Kasumi-1 (cell line): ENCODE measurements at places on chromosomes 16 and 17.
A peak's percentile ranks its signal among the peaks of the same experiment; 100 is the strongest.

DNA sequence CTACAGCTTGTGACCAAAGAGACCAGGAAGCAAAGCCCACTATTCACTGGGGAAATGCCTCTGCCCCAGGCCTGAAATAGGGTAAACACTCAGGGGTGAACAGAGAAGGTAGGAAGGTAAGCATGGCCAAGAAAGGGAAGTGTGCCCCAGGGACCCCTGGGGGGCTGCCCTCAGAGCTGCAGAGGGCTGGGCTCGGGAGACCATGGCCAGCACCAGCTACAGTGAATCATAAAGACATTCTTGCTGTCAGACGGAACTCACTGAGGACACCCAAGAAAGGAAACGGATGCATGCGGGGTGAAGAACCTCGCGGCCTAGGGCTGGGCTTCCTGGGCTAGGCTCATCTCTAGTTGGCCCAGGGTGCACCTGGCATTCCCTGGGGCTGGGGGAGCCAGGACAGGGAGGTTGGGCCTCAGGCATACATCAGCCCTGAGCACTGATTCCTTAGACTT lies 9.6 kb downstream of the HIC1 start:
- no peak for DNase-seq

DNA sequence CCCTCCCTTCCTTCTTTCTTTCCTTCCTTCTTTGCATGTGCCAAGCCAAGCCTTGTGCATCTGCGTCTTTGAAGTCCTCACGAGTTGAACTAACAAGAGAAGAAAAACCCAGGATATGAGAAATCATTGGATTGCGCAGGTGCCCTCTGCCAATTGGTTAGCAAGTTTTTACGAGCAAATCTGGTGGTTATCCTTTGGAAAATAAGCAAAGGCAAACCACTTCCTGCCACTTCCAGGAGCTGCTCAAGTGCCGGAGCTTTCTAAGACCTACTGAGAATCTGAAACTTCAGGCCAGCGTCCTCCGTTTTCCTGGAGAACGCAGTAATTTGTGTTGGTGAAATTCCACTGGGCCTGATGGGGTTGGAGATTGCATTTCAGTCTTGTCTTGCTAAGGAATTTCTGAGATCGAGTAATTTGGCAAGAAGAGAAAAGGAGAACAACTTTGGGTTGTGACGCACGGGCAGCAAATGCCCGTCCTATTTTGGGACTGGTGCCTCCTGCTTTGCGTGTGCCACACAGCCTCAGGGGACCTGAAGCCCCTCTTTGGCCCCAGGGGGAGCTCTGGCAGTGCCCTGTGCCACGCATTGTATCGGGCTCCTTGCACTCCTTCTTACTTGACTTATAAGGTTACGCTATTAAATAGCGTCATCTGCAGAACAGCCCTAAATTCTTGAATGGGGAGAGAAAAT lies 56.4 kb downstream of the CMIP start:
- DNase-seq, result peak; percentile 50

DNA sequence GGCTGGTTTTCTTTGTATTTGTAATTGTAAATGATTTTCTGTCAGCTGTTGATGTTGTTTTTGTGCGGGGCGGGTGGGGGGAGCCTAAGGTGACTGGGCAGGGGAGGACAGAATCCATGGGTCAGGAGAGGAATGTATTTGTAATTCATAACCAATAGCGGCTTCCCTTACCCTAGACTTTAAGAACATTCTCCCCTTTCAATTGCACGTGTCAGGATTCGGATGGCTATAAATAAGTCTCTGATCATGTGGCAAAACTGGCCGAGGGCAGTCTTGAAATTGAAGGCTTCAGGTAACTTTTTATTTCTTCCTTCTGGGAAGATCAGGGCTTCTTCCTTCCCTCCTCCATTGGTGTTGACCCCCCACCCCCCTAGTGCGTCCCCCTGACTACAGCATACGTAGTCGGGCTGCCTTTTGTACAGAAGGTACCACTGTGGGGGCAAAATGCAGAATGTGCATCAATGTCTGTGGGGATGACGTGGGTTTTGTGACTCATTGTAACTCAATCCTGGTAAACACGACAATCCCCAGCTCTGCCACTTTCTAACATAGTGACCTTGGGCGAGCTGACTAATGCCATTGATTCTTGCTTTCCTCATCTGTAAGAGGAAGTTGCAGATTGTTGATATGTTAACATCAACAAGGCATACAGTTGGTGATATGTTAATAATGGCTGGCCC lies 16.2 kb downstream of the MARCHF10 start:
- DNase-seq, result no peak

DNA sequence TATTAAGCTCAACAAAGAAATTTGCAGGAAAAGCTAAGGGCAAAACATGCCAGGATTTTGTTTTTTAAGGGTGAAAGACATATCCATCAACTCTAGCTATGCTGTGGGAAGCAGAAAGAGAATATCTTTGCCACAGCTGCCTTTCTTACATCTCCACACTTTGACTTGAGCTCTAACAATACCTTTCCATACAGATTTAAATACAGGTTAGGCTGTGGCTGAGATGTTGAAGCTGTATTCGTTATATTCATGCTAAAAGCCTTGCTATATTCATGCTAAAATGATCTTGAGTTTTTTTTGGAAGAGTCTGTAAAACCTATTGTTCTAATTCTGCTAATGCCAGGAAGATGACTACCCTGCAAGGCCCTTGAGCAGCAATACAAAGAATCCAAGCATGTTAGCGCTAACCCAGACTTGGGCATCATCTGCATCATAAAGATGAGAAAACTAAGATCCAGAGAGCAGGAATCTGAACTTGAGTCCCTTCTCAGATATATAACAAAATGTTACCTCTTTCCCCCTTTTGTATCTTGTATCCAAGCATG lies 204.8 kb upstream of the C17orf78 start:
- no peak for DNase-seq

DNA sequence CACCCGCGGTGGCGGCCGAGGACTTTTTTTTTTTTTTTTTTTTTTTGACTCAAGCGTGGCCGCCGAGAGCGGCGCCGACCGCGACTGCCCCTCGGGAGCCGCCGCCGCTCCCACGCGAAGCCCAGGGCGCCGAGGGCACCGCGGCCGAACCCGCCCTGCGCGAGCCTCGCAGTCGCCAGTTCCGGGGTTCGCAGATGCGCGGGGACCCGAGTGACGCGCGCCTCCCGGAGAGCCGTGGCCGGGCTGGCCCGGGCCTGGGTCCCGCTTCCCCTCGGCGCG lies 1.1 kb downstream of the METRNL start:
- DNase-seq, result no peak

DNA sequence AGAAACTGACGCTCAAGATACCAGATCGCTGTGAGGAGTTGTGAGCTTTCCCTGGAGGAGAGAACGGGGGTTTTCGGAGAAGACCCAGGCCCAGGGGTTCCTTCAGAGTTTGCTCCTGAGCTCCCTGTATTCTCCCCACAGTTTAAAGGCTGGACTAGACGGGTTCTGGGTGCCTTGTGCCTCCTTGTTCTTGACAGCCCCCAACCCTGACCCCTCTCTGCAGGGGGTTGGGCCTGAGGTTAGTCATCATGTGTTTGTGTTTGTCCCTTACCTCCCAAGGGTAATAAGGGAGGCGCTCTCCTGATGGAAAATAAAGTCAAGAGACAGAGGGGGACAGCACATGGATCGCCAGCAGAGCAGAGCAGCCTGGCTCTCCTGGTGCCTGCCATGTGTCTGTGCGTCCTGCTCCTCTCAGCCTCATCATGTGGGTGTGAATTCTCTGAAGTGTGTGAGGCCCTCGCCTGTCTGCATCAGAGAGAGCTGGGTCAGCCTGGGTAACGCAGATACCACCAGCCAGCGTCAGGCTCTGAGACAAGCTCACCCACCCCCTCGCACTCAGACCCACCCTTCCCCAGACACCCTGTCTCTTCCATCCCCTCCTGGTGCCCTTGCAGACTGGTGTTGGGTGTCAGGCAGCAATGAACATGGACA lies 8.7 kb downstream of the HEXIM2 start:
- no peak for DNase-seq

DNA sequence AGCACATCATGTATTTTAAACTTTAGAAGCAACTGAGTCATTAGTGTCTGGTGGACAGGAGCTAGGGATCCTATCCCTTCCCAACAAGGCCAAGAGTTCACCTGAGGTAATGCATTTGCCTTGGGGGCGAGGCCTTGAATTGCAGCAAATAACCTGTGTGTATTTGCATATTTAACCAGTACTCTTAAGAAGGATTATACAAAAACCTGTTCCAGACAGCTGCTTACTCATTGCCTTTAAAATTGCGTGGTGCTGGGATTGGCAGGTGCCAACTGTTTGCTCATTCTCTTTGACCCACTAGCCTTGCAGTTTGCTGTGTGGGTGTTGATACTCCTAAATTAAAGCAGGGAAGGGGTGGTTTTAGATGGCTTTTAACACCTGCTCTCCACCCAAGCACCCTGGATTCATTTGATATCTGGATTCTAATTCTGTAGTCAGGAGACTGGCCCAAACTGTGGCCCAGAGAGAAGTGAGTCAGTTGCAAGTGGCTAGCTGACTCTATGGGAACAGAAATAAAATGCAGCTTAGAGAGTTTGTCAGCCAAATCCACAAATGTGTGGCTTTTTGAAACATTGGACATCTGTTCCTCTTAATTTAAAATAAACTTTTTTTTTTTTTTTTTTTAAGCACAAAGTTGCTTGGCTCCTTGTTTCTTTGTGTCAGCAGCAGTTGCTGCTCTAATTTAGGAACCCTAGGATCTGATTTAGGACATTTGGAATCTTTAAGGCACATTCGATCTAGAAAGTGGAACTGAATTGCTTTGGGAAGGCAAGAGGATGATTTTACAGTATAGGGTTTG lies 46.9 kb downstream of the TUBD1 start:
- no peak for DNase-seq

DNA sequence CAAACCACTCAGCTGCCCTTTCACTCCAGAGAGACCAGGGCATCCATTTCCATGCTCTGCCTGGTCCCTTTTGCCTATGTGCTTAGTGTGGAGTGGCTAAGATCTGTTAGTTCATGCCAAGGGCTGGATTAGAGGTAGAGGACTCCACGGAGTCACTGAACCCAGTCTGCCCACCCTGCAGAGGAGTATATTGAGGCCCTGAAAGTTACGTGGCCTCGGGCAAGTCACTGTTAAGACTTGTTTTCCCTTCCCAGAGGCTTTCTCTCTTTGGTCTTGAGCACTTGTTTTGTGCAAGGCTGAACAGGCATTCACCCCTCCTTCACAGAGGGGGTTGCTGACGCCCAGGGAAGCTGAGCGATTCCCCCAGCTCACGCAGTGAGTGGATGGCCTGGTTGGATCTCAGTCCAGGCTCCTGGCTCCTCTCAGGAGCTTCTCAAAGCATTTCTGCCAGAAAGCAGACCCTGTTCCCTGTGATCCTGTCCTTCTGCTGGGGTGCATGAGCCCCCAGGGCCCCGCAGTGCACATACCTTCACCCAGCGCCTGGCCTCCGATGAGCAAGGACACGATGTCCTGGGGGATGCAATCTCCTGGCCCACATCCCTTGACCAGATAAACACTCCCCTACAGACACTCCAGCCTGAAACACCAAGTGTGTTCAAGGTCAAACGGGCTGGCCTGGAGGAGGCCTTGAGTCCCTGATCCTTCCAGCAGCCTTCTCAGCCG lies 153.4 kb upstream of the GSE1 start:
- no peak for DNase-seq

- peak; percentile 36 for DNase-seq
Observed at GRCh38 chr17:81230043-81230820, 7.5 kb upstream of the CEP131 start.

DNA sequence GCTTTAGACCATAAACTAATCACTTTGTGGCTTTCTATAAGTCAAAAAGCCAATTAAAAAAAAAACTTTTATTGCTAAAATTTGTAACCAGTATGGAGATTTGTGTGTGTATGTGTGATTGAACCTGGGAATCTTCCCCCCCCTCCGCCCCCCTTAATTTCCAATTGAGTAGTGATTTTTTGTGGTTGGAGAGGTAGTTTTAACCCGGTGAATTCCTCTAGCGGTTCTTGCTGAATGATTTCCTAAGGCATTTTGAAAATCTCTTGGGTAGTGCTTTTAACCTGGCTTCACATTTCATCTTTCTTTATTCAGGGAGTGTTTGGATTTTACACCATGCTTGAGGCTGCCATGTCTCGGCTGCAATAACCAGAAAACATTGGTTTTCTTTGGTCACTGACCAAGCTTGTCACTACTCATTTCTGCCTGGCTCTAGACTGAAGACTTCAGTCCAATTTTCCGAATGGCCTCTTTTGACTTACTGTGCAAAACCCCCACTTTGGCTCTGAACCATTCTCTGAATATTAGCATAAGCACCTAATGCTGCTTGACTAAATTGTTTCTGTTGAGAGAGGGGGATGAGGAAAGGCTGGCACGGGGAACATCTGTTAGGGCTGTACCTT lies 35.6 kb downstream of the PRKCA start:
- no peak for DNase-seq

DNA sequence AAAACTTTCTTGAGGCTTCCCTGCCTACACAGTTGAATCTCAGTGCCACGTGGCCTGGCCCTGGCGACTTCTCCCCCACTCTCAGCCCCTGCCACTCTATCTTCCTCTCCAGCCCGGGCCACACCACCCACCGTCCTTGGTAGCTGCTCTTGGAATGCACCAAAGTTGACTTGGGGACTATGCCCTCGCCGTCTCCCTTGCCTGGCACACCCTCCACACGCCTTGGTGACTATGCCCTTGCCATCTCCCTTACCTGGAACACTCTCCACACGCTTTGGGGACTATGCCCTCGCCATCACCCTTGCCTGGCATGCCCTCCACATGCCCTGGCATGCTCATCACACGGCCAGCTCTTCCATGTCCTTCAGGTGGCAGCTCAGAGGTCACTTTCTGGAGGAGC lies 15.5 kb upstream of the TVP23A start:
- DNase-seq, result no peak

GRCh38 chr17:15981208-15981607 lies 18.3 kb downstream of the ZSWIM7 start:
- DNase-seq, result no peak

- no peak for DNase-seq
Observed at GRCh38 chr16:61237884-61238485, 798.3 kb downstream of the CDH8 start.

GRCh38 chr17:78127888-78128550 lies 536 bp downstream of the TMC6 start:
- peak; percentile 43 for DNase-seq

DNA sequence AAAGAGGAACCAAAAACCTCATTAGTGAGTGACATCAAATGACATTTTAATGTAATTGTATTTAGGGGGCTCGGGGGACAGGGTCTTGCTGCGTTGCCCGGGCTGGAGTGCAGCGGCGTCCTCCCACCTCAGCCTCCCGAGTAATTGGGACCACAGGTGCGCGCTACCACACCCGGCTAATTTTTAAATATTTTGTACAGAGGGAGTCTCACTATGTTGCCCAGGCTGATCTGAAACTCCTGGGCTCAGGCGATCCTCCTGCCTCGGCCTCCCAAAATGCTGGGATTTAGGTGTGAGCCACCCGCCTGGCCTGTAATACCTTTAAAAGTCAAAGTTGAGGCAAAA lies 581 bp downstream of the SNRNP25 start:
- DNase-seq, result no peak

DNA sequence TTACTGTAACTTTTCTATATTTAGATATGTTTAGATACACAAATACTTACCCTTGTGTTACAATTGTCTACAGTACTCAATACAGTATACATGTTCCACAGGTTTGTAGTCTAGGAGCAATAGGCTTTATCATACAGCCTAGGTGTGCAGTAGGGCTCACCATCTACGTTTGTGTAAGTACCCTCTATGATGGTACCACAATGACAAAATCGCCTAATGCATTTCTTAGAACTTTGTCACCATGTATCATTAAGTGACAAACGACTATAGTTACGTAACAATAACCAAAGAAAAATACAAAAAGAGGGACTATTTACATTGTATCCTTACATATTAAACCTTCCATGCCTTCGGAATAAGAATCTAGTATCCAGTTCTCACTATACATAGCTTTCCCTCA lies 8.0 kb downstream of the STAT5B start:
- no peak for DNase-seq
